ENCODE measurements at places on chromosomes 4 and X.

- no peak for DNase-seq
Measured at GRCh38 chrX:72060196-72060920, 71.4 kb downstream of the RTL5 start.

- no peak for DNase-seq
Measured at GRCh38 chr4:3835527-3836405, 69.6 kb downstream of the ADRA2C start.

DNA sequence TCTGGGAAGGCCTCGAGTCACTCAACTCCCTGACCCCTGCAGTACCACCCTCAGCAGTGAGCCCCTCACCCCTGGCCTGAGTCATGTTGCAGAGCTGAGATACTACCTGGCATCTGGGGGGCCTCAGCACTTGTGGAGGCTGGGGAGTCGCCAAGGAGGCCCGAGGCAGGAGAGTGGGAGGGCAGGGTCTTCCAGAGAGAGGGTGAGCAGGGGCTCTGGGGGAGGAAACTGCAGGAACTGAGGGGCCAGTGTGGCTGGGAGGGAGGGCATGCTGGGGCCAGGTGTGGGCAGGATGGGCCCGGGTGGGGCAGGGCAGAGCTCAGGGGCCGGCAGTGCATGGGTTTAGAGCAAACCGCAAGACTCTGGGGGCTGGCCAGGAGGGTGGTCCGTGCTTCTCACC is 59.7 kb downstream of the SORCS2 start:
- DNase-seq = no peak

DNA sequence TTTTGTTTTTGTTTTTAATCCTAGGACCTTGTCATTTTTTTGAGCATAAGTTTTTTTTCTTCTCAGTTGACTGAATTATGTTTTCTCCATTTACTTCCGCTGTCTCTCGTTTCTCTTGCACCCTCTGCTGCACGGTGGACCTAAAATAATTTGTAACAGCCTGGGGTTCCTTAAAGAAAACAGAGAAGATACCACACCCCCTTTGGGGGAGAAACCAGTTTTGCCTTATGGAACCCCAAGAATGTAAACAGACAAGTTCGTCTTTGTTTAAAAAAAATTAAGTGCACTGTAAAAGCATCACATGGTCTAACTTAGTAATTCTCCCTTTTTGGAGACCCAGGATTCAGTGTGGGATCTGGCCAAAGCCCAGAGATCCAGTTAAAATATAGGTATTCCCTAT is 32.8 kb upstream of the MAGEA4 start:
- no peak for DNase-seq

DNA sequence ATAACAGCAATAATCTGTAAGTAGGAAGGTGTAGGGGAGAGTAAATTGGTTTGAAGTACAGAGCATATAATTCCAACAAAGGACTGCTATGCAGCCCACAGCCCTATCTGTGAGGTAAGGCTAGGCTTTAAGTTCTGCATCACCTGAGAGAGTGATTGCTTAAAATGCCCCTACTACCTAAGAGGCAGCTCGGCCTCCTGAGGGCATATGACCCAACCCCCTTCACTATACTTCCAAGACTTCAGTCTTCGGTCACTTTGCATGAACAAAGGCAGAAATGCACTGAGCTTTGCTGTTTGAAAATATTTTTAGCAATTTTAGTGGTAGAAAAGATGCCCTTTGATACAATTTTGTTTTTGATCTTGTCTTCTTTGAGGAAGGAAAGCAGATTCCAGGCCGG is 4.9 kb upstream of the DDX3X start:
- no peak for DNase-seq

GRCh38 chr4:96154676-96155075 is 314.8 kb downstream of the PDHA2 start:
- DNase-seq = no peak

DNA sequence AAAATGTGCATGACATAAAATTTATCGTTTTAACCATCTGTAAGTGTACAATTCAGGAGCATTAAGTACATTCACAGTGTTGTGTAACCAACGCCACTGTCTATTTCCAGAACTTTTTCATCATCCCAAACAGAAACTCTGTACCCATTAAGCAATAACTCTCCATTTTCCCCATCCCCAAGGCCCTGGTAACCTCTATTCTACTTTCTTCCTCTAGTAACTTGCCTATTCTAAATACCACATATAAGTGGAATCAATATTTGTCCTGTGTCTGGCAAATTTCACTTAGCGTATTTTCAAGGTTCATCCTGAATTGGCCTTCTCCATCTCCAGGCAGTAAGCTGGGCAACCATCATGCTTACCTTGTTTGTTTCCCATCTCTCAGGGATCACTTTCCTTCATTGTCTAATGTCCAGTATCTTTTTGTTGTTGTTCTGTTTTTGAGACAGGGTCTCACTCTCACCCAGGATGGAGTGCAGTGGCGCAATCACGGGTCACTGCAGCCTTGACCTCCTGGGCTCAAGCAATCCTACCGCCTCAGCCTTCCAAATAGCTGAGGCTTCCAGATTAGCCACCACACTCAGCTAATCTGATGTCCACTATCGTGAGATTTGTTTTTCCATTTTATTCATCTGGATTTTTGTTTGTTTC is 17.7 kb upstream of the GRIPAP1 start:
- no peak for DNase-seq

GRCh38 chr4:76811604-76812412 is 86.1 kb downstream of the SOWAHB start:
- DNase-seq = no peak

DNA sequence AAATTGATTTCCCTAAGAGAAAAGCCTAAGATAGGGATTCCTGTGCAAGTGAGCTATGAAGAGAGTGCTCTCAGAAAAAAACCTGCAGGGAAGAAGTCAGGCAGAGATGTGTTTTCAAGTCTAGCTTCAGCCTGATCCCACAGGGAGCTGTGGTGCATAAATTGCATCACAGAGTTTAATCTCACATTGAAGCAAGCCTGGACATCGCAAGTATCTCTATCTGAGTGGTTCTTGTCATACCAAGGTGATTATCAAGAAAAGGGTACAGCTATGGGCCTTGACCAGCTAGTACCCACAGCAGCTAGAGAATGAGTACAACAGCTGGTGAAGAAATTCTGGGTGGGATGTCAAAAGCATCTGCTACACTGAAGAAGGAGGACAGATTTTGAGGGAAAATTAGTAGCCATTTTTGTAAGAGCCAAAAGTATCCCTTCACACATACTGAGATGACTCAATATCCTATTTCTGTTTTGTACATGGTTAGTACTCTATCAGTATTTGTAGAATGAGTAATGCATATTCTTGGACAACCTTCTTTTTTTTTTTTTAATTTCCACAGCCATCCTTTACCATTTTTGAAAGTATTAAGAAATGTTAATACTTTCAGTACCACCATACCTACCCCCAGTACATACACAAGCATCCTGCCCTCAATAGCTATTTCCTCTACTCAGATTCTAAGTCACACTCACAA is 708.9 kb downstream of the IL1RAPL1 start:
- DNase-seq = no peak

DNA sequence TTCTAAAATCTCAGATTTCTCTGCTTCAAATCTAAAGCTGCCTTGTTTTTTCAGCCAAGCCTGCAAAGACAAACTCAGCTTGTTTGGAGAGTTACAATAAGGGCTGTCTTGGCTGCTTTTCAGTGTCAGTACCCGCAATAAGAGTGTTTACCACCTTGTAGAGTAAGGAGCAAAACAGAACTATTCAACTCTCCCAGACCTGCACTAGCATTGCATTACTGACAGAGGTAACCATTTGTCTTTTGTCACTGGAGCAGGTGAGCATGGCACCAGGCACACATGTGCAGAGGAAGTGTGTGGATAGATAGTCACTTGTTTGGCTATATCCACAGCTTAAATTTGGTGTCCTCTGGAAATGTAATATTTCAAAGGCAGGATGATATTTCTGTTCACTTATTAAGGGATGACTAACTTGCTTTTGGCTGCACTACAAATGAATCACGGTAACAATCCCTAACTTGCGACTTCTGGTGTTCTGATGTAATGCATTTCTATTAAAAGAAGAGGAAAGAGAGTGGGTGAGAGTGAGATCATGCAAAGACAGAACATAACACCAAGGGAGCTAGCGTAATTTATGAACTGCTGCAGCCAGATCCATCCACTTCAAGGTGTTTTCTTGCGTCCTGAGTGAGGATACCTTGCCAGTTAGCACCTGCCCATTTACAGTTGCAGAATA is 38.6 kb downstream of the PTCHD1 start:
- DNase-seq = no peak

GRCh38 chr4:122341886-122342285 is 36.9 kb upstream of the ADAD1 start:
- no peak for DNase-seq

GRCh38 chr4:102828497-102828808 is 1.1 kb upstream of the UBE2D3 start:
- no peak for DNase-seq

GRCh38 chr4:140052050-140052449 is 101.9 kb downstream of the MAML3 start:
- no peak for DNase-seq

GRCh38 chr4:130043732-130044160 is 947.8 kb downstream of the C4orf33 start:
- DNase-seq = no peak

DNA sequence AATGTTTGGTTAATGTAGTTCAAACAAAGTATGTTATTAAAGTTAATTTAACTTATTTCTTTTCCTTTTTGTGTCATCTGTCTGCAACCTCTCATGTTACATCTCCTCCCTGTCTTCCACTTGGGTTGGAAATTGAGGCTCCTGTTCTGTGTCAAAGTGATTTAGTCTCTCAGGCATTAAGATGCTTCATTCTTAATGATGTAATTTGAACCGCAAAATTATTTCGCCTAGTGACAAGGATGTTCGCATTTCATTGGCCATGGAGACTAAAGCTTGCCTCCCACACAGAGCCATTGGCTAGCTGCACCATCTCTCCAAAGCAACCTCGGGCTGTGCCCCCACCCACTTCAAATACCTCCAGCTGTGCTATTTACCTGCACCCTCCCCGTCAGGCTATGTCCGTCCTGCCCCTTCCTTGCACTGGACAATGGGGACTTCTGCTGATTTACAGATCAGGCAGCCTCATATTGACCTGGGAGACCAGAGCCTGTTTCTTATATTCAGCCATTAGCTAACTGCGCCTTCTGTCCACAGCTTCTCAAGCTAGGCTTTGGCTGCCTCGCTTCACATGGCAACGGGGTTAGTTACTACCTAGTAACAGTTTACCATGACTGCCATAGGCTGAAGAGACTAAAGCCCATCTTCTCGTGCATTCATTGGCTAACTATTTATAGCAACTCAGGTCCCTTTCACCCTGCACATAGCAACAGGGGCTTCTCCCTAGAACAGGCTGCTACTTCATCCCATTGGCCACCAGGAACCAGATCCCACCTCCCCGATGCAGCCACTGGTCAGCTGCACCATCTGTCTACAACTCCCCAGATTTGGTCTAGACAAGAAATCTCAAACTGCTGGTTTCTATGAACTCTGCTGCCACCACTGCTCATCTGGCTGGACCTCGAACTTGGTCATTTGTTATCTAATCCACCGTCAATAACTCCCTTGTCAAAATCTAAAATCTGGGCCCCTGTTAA is 8.6 kb upstream of the ZNF157 start:
- no peak for DNase-seq

- no peak for DNase-seq
Measured at GRCh38 chrX:49191574-49192011, 5.4 kb upstream of the PRICKLE3 start.

GRCh38 chr4:123246085-123246484 is 150.5 kb upstream of the SPRY1 start:
- DNase-seq = no peak

DNA sequence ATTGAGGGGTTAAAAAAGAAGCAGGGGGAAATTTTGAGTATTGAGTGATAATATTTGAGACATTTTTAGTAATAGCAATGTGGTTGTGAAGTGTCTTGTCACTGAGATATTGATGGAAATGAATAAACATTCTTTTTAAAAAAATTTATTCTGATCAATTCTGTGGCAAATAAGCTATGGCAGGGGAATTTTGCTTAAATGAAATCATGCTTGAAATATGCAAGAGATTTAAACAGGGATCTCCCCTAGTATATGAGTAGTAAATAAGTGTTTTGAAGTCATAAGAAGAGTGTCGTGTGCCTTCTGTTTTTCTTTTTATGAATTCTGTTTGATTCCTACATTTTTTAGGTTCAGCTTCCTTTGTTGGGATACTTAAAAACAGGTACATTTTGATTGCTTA is 23.2 kb downstream of the IL15 start:
- no peak for DNase-seq

DNA sequence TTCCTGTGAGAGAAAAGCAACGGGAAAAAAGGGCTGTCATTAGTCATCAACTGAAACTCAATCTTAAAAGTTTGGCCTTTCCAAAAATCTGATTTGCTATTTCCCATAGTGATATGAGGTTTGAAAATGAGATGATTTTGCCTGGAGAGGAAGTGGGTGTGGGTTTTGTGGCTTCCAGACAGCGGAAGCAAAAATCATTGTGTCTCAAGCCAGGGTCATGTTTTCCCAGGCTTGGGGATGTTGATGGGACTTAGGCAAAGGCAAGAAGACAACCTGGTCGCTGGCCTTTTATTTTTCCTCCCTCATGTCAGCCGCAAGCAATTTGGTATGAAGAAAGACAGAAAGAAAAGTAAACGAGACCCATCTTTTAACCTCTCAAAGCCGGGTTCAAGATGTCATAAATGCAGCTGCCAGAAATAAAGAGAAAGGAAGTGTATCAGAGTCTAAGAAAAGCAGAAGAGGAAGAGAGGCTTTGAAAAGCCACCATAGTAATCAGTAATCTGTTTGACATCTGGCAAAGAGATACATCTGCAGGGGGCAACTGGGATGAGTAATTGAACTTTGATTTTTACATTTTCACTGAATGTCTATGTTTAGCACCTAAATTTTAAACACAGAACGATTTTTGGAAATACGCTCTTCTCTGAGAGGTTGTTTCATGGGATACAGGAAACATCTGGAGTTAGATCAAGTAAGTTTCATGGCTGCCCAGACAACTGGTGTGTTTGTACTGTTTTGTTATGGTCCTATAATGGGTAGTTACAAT is 521.6 kb upstream of the SLIT2 start:
- no peak for DNase-seq

DNA sequence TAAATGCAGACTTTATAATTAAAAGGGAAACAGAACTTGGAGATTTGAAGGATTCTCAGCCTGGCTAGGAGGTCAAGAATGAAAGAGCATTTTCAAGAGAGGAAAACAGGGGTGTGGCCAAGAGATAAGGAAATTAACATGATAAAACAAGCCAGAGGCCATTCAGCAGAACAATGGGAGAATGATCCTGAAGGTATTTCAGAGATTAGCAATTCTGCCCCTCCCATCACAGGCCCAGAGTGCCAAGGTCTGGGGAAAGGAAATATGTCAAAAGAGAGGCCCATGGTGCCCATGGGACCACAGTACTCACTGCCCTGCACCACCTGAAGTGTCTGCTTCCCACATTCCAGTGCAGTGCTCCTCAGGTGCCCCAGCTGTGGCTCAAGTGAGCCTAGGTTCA is 188.5 kb upstream of the STS start:
- no peak for DNase-seq

GRCh38 chr4:145503486-145504072 is 21.9 kb downstream of the SMAD1 start:
- DNase-seq = no peak

- no peak for DNase-seq
Measured at GRCh38 chr4:123950530-123950929, 553.9 kb downstream of the SPRY1 start.

GRCh38 chr4:184958127-184958922 is 60.0 kb upstream of the HELT start:
- no peak for DNase-seq

- DNase-seq = no peak
Measured at GRCh38 chr4:104446431-104447278, 48.0 kb downstream of the CXXC4 start.

- DNase-seq = no peak
Measured at GRCh38 chr4:57607566-57608180, 497.5 kb upstream of the IGFBP7 start.
